ENCODE measurements at places on chromosomes 3 and 15. TPM values are rescaled to one million over a fixed set of nuclear protein-coding genes. Genes with fewer than 3 reads are reported as not detected.

DNA sequence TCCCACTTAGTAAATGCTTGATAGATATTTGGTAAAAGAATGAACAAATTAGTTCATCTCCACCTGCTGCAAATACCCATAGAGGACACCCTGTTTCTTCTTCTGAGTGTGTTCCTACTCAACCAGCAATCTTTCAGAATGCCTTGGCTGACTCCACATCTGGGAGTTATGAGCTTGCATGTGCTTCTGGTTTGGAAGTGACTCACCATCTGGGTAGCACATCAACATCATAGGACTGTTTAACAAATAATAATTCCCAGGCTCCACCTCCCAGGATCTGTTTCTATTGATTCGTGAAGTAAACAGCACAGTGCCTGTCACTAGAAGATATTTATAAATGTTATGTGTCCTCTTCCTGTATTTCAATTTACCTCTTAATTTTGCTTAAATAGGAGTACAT lies 580.1 kb downstream of the ROBO2 start:
- H3K27me3 ChIP-seq: no peaks in the 10 kb centered on the region
- no peak for DNase-seq
- H3K4me3 ChIP-seq: no peak overlapping the region
- no peaks in the 10 kb centered on the region for H3K36me3 ChIP-seq
- no peak overlapping the region for H3K27ac ChIP-seq

DNA sequence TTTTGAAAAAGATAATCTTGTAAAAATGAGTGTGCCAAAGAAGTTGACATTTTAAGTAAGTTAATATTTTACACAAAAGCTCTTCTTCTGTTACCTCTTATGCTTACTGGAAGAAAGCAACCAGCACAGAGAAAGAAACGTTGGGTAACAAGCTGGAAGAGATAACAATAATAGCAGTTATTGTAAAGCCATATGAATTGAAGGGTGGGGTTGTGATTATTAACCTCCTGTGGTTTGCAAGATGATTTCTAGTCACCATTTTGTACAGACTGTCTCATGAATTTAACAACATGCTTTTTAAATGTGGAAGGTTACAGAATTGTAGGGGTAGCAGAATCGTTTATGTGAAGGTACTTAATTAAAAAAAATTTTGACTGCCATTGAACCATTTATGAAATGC lies 9.2 kb downstream of the RAP2B start:
- H3K36me3 ChIP-seq: peaks cover 26% of the 10 kb centered on the region
- no peak overlapping the region for H3K27ac ChIP-seq
- H3K27me3 ChIP-seq: no peaks in the 10 kb centered on the region
- H3K4me3 ChIP-seq: no peak overlapping the region
- peaks cover 10% of the 10 kb centered on the region for H3K4me1 ChIP-seq

- peaks cover 72% of the 10 kb centered on the region for H3K36me3 ChIP-seq
- H3K4me1 ChIP-seq: peaks cover 73% of the 10 kb centered on the region
Observed at GRCh38 chr3:120440001-120440703, 10.6 kb downstream of the FSTL1 start.

The UBAP1L gene
- 0.38 TPM for total RNA-seq

All from SJSA1 (cell line).